H1 (cell line): ENCODE measurements at places on chromosomes 2 and 18.

DNA sequence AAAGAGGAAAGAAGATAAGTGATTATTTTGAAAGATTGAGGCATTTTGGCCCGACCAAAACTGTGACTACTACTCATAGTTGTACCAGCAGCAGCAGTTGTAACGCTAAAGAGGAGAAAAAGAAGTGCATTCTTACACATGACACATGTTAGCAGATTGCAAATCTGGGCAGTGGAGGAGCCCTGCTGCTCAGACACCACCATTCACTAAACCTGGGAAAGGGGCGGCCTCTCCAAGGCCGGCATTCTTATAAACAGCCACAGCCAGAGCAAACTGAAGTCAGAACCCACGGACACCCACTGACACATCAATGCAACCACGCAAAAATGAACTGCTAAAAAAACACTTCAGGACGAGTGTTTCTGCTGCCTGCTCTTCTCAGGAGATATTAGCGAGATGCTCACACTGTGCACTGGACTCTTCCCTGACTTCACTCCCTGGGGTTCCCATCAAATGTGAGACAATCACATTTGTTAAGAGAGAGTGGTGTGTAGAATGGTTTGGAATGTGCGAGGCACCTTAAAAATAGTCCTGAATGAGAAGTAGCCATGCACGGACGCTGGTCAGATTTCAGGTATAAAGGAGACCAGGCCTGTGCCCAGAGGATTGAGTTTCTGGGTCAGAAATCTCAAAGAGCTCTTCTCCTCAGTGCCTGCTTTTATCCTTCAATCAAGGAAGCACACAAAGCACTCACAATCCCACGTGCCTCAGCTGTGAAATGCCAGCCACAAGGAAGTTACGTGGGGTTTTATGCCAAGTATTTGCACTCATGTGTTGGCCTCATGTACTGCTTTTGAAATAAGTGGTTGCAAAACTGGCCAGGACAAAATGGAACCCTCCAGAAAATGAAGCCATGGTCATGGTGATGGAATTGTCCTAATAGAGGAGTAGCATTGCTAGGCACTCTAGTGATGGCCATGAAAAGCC is 83.4 kb downstream of the MTCL1 start:
- peaks cover under 1% of the 10 kb centered on the region for H3K4me1 ChIP-seq
- H3K36me3 ChIP-seq = peaks cover 5% of the 10 kb centered on the region; the same call in 1 of the 2 replicates
- H3K4me3 ChIP-seq = no peak overlapping the region
- no peak for DNase-seq
- H3K27ac ChIP-seq = no peak overlapping the region
- no peaks in the 10 kb centered on the region for H3K27me3 ChIP-seq

- H3K4me1 ChIP-seq = no peaks in the 10 kb centered on the region
- H3K27me3 ChIP-seq = no peaks in the 10 kb centered on the region
- H3K36me3 ChIP-seq = no peaks in the 10 kb centered on the region
- H3K27ac ChIP-seq = no peak overlapping the region
Observed at GRCh38 chr2:17800693-17801458, 15.4 kb upstream of the MSGN1 start.

DNA sequence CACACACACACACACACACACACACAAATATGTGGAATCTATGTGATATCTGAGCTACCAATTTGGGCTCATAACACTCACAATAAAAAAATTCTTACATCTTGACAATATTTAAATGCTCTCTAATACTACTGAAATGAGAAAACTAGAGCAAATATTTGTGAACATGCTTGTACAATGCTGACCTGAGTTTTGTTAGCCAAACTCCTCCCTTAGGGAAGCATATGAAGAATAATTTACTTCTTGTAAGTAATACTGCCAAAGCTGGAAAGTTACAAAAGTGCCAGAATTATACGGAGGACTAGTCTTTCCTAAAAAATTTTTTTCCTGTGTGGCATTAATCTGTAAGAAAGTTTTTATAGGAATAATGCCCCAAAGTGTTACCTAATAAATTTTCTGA is 18.5 kb downstream of the MBD2 start:
- H3K4me1 ChIP-seq = no peaks in the 10 kb centered on the region
- no peak overlapping the region for H3K27ac ChIP-seq
- no peak for DNase-seq
- H3K4me3 ChIP-seq = no peak overlapping the region
- peaks cover 24% of the 10 kb centered on the region for H3K36me3 ChIP-seq
- H3K27me3 ChIP-seq = no peaks in the 10 kb centered on the region

- H3K4me1 ChIP-seq = no peaks in the 10 kb centered on the region
- no peaks in the 10 kb centered on the region for H3K27me3 ChIP-seq
- H3K27ac ChIP-seq = no peak overlapping the region
Observed at GRCh38 chr2:63735263-63735662, 106.4 kb upstream of the UGP2 start.

DNA sequence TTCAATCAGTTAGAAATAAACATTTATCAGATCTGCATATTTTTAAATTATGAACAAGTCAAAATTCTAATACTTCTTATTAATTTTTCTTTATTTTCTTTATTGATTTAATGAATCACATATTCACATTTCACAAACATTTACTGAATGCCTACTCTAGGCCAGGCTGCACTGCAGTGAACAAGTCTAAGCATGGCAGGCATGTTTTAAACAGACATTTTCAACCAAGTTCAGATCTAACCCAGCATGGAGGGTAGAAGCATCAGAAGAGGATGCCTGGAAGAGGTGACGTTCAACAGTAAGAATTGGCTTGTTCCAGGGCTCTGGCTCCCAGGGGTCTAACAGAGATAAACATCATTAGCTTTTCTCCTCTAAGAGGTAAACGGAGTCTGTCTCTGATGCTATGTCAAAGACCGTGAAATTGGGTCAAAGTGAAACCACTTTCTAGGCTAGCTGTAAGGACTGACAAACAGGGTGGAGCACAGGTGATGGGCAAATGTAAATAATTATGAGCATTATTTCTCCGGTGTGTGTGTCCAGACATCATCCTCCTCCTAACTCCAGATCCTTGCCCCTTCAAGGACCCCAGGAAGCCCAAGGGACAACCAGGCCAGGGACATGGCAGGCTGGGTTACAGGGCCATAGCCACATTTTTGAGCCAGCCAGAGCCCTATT is 50.6 kb downstream of the UNC50 start:
- H3K4me1 ChIP-seq = no peaks in the 10 kb centered on the region
- no peak for DNase-seq
- H3K36me3 ChIP-seq = no peaks in the 10 kb centered on the region
- H3K27me3 ChIP-seq = no peaks in the 10 kb centered on the region
- H3K4me3 ChIP-seq = no peak overlapping the region

DNA sequence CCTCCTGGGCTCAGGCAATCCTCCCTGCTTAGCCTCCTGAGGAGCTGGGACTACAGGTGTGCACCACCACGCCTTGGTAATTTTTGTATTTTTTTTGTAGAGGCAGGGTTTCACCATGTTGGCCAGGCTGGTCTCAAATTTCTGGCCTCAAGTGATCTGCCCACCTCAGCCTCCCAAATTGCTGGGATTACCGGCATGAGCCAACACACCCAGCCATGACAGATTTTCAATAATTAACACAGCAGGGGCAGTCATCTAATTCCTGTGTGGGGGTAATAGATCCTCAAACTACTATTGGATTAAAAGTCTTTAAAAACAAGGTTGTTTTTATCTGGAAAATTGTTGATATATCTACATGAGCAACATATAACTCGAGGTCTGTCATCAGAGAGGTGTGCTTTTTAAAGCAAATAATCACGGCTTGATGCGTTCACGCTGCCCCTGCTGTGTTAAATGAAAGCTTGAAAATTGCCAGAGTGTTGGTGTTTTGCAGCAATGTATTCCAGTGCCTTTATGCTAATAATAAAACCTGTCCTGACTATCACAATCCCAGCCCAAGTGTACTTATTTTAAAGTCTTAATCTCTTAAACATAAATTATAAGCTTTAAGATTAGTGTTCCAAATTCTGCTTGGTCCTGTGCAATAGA is 35.6 kb upstream of the ASB1 start:
- no peak overlapping the region for H3K4me3 ChIP-seq
- no peak overlapping the region for H3K27ac ChIP-seq
- no peaks in the 10 kb centered on the region for H3K36me3 ChIP-seq
- no peaks in the 10 kb centered on the region for H3K27me3 ChIP-seq

DNA sequence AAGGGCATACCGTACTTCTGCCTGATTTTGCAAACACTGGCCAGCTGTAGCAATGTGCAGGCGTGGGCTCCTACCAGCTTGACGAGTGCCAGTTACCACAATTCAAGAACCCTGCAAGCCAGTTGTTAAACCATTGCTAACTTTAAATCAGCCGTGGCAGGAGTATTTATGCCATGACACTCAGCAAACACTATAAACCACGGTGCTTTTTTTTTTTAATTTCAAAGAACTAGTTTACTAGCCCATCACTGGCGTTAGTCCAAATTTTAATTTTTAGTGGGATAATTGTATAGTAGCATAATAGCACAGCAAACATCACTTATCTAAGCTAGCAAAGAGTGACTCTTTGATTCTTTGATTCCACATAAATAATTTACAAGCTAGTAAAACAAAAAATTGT is 111.1 kb downstream of the COL4A4 start:
- no peaks in the 10 kb centered on the region for H3K4me1 ChIP-seq
- no peak overlapping the region for H3K4me3 ChIP-seq
- DNase-seq = no peak
- no peak overlapping the region for H3K27ac ChIP-seq

- no peaks in the 10 kb centered on the region for H3K36me3 ChIP-seq
- H3K4me1 ChIP-seq = peaks cover 14% of the 10 kb centered on the region
- no peaks in the 10 kb centered on the region for H3K27me3 ChIP-seq
- H3K4me3 ChIP-seq = no peak overlapping the region
- no peak for DNase-seq
- H3K27ac ChIP-seq = no peak overlapping the region
Observed at GRCh38 chr2:235002198-235003095, 50.6 kb downstream of the SH3BP4 start.
